ENCODE measurements at places on chromosomes 16 and 17. TPM values are rescaled to one million over a fixed set of nuclear protein-coding genes. Genes with fewer than 3 reads are reported as not detected.
A peak's percentile ranks its signal among the peaks of the same experiment; 100 is the strongest.

The NKD1 gene
- 31.3 TPM for total RNA-seq

The SYT17 gene
- 10.0 TPM for total RNA-seq

The HIGD1B gene
- 1.1 TPM for total RNA-seq

The MARVELD3 gene
- 0.25 TPM for total RNA-seq

The TVP23A gene
- 8.4 TPM for total RNA-seq

The CCT6B gene
- total RNA-seq: 2.4 TPM

The TMED6 gene
- not detected for total RNA-seq

The GUCY2D gene
- not detected for total RNA-seq

The PPM1E gene
- 52.5 TPM for total RNA-seq

The CACNG5 gene
- 45.1 TPM for total RNA-seq

The SP6 gene
- 1.7 TPM for total RNA-seq

The SPNS2 gene
- total RNA-seq: 73.0 TPM

- no peak for DNase-seq
Observed at GRCh38 chr17:74959826-74960515, 12.6 kb downstream of the HID1 start.

GRCh38 chr16:58105631-58106030 lies 23.6 kb downstream of the CFAP20 start:
- DNase-seq: no peak

GRCh38 chr16:55565086-55565485 lies 1.4 kb upstream of the CAPNS2 start:
- no peak for DNase-seq

DNA sequence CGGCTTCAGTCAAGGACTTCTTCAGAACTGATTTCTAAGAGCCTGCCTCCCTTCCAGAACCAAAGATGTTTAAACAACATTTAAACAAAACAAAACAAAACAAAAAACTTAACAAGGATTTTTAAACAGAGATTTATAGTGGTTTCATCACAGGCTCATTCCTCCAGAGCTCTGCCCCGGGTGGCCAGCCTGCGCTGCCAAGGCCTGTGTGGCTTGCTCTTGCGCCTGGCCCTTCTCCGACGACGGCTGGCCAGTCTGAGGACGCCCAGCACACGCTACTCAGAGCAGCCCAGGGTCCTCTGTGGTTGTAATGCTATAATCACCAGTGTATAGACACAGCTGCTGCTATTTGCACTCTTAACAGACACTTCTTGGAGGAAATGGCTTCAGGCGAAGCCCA lies 307.2 kb upstream of the MYOCD start:
- no peak for DNase-seq

- no peak for DNase-seq
Observed at GRCh38 chr17:16974569-16975276, 2.8 kb upstream of the TNFRSF13B start.

- DNase-seq: peak; percentile 76
Observed at GRCh38 chr16:8936421-8936820, 27.3 kb downstream of the USP7 start.

DNA sequence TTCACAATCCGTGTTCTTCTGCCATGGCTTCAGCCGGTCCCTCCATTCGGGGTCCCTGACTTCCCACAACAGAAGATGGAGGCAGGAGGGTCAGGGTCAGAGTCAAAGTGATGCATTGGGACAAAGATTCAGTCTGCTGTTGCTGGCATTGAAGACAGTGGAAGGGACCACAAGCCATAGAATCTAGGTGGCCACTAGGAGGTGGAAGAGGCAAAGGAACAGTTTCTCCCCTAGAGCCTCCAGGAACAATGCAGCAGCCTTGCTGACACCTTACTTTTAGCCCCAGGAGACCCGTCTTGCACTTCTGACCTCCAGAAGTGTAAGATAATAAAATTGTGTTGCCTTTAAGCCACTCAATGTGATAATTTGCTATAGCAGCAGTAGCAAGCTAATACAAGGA lies 55.9 kb downstream of the MFSD11 start:
- no peak for DNase-seq

DNA sequence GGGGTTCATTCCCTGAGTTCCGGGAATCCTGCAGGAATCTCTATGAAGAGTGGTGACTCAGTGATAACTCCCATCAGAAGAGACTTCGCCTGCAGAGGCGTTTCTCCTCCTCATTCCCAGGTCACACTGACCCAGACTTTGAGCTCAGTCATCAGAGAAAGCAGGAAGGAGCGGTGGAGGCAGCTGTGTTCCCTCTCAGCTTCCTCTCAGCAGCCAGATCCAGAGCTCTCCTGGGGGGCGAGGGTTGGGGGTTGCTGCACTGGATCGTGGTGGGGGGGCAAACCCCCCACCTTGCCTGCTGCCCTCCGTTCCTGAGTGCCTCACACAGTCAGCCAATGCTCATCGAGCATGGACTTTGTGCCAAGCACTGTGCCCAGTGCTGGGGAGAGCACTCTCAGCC lies 271.2 kb downstream of the CBLN1 start:
- no peak for DNase-seq

DNA sequence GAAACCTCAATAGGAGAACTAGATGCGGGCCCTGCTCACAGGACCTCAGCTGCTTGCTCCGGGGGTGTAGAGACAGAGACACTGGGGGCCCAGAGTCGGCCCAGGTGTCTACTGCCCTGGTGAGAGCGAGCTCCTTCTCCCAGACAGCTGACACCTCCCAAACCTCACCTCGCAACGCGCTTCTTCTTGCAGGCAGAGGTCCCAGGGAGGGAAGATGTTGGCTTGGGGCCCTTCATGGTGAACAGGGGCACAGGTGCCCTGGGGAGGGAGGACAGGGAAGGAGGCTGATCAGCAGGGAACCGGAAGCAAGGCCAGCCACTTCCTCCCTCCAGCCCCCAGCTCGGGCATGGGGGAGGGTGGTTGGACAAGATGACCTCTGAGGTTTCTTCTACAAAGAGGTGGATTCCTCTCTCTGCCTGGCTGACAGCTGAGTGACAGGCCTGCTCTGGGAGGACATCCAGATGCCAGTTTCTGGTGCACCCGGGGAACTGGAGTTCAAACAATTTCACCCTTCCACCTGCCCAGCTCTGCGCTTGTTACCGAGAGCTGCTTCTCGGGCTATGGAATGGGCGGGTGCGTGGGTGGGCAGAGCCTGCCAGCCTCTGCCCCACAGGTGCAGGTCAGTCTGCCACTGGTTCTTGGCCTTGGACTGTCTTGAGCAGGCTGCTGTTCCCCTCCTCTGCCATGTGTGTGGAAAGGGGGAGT lies 11.7 kb upstream of the GFAP start:
- no peak for DNase-seq

- DNase-seq: peak; percentile 88
Observed at GRCh38 chr16:1105888-1106620, 10.0 kb upstream of the C1QTNF8 start.

- DNase-seq: no peak
Observed at GRCh38 chr17:10620823-10621222, 36.3 kb downstream of the MYH3 start.

DNA sequence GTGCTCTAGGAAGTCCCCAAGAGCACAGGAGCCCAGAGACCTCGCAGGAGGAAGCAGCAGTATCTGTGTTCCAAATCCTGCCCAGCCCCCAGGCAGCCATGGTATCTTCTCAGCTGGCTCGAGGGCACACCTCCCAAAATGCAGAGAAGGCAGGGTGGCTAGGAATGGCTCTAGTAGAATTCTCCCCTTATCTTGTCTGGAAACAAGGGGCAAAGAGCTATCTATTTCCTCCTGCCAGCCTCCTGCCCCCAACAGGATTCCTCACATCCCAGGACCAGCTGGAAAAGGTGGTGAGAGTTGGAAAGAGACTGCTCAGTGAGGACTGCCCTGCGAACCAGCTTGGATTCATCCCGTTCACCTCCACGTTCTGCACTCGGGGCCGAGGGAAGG lies 8.6 kb upstream of the TSPOAP1 start:
- no peak for DNase-seq

DNA sequence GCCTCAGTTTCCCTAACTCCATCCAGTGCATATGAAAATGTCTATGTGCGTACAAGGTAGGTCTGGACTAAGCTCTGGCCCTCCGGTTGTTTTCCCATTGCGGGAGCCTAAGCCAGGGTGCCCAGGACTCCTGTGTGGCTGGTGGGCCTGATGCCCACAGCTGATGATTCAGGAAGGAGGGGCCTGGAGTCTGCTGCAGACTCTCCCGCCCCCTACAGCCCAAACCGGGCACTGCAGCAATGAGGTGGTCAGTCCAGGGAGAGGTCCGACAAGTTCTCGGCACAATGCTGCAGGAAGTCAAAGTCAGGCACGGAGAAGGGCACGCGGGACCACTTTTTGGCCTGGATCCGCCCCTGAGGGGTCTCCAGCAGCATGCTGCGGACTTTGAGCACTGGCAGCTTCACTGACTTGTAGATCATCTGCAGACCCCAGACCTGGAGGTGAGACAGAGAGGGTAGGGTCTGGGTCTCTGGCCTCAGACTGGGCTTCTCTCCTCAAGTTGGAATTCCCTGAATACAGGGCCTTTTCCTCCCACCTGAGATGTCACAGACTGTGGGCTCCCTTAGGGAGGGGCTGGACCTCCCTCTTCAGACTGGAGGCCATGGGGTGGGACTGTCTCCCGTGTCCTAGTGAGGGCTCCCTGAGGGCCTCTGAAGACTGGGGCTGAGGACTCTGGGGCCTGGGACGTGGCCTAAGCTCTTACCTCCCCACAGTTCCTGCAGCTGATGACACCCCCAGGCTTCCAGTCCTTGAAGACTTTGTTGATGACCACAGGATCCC lies 3.4 kb upstream of the ZNF385C start:
- peak; percentile 89 for DNase-seq

- DNase-seq: no peak
Observed at GRCh38 chr16:11150190-11150589, 105.8 kb downstream of the SOCS1 start.

GRCh38 chr16:19901164-19901563 lies 16.5 kb upstream of the GPRC5B start:
- DNase-seq: no peak

- no peak for DNase-seq
Observed at GRCh38 chr16:57619133-57619605, 9.3 kb upstream of the ADGRG1 start.

DNA sequence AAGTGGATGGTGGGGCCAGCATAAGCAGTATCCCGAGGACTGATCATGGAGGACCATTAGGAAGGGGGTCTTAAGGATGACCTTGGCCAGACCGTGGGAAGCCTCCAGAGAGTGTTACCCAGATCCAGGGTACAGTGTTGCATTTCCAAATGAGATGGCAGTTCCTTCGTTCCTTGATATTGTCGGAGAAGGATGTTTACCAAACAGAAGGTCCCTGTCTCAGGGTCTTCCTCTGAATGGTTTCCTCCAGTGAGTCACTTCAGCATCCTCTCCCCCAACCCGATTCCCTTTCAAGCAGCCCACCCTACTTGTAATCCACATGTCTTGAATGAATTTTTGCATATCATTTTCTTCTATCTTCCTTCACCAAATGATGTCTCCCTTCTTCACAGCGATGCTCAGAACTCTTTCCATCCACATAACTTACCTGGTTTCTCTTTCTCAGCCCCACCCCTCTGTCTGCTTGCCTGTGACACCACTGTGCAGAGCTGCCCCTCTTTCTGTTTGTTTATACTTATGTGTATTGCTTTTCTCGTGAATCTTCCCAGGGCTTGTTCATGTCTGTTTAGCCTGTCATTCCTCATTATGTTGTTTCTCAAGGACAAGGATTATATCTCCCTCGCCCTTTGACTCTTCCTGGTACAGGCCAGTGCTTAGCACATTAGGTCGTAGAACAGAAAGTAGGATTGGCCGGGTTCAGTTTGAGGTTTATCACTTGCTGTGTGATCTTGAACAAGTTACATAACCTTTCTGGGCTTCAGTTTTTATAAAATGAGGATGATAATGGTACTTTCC lies 5.7 kb downstream of the GOSR2 start:
- DNase-seq: no peak

GRCh38 chr16:65069766-65070165 lies 52.1 kb downstream of the CDH11 start:
- no peak for DNase-seq

DNA sequence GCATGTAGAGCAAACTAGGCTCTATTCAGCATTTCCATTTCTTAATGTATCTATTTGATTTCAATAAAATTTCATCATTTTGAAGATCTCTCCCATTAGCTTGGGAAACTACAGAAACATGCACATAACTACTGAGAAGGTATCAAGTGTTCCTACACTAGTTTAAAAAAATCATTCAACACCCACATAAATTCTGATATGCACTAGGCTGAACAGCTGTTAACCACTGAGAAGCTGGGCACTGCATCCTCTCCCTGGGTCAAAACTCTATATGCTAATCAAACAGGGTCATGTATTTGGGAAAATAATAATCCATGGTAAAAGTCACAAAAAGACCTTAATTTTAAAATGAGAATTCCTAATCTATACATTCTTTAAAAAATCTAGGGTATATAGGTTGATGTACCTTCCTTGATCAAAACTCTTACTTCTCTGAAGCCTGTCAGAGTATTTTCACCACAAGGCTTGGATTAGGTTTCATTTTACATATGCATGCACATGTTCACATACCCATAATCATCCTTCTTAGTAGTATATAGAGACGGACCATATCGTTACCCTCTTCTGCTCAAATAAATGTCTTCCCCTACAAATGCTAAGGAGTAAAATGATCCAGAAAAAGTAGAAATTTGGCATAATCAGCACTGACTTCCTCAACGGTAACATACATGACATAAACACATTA lies 57.2 kb downstream of the KANSL1 start:
- DNase-seq: no peak

DNA sequence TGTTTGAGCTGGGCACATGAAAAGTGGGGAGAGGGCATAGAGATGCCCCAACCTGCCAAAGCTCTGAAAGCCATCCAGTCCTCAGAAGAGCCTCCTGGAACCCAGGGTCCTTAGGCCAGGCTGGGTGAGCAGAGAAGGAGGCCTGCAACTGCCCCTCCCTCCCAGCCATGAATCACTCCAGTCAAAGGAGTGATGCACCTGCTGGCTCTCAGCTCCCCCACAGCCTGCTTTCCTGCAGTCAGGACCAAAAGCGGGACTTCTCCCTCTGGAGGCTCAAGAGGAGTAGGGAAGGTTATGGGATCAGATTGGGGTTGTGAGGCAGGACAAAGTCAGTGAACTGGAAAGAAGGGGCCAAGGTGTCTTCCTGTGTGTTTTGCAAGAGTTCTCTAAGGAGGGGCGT lies 145.6 kb downstream of the TMEM132E start:
- no peak for DNase-seq

DNA sequence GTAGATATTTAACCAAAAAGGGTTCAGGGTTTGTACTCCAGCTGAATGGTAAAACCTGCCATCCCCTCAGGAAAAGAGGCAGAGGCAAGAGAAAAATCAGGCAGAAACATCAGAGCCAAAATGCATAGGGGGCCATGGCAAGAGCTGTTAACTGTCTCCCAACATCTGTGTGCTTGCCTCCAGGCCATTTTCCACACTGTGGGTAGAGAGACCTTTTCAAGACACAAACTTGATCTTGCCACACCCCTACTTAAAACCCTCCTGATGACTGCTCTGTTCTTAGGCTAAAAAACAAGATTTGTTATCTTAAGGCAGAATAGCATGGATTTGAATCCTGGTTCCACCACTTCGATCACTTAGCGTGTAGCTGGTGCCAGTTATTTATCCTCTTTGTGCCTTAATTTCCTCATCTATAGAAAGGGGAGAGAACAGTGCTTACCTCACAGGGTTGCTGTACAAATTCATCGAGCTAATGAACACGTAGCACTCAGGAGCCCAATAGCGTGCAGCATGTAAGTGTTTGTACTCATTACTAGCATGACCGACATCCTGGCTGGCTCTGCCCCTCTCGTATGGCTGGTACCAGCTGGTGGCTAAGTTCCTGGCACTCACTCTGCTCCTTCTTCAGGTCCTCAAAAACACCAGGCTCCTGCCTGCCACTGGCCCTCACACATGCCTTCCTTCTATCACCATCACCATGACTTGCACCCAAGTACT lies 25.8 kb downstream of the STAT3 start:
- no peak for DNase-seq

Data from glutamatergic neuron (in vitro differentiated cells).